Fibroblast of the aortic adventitia (primary cell): ENCODE measurements at places on chromosomes 3 and 15. TPM values are rescaled to one million over a fixed set of nuclear protein-coding genes. Genes with fewer than 3 reads are reported as not detected.

CPN2 gene
- not detected in 2 replicates for total RNA-seq

SNRPN gene
- total RNA-seq: 49.3 and 200 TPM in 2 replicates

HES1 gene
- total RNA-seq: 0.81 and 3.4 TPM in 2 replicates

FURIN gene
- total RNA-seq: 45.0 and 67.4 TPM in 2 replicates

LRRIQ4 gene
- 0.09 TPM in 1 of 2 replicates, not detected in the other for total RNA-seq

NAALADL2 gene
- total RNA-seq: 11.4 and 54.5 TPM in 2 replicates

COL6A5 gene
- under 0.01 TPM in 1 of 2 replicates, not detected in the other for total RNA-seq
